Activated T-cell treated with anti-CD3 and anti-CD28 coated beads for 24 hours (primary cell): ENCODE measurements at places on chromosomes 16 and 17.

DNA sequence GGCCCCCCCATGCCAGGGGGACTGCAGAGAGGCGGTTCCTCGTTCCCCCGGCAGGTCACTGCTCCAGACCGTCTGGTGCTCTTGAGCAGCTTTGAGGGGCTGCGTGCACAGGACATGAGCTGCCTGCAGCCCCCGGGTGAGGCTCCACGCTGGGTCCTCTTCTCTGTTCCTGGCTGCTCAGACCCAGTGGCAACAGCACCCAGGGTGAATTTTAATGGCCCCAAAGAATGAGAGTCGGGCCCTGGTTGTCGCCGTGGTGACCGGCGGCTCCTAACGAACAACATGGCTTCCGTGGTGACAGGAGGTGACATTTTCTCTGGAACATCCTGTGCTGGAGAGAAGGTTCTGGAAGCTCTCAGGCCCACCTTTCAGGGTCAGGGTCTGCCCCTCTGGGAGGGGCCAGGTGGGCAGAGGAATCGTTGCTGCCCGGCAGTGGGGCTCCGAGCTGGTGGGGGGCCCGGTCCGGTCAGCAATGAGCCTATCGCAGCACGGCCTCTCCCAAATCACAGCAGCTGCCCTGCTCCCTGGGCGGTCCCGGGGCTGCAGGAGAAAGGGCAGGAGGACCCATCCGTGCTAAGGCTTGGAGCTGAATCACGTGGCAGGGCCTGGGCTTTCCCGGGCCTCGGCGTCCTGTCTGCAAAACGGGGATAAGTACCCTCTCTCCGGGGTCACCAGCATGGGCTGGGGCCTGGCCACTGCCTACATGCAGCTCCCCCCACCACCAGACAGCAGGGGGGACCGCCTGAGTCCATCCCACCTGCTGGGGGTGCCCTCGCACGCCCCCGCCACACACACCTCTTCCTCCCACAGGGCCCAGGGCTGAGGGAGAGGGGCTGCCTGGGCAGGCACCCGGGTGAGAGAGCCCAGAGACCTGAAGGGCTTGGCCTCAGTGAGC, 3.4 kb upstream of the C1QTNF8 start:
- no peak for DNase-seq

- DNase-seq = no peak
These were observed 21.4 kb downstream of the PLCD3 start for GRCh38 chr17:45110676-45111611.

DNA sequence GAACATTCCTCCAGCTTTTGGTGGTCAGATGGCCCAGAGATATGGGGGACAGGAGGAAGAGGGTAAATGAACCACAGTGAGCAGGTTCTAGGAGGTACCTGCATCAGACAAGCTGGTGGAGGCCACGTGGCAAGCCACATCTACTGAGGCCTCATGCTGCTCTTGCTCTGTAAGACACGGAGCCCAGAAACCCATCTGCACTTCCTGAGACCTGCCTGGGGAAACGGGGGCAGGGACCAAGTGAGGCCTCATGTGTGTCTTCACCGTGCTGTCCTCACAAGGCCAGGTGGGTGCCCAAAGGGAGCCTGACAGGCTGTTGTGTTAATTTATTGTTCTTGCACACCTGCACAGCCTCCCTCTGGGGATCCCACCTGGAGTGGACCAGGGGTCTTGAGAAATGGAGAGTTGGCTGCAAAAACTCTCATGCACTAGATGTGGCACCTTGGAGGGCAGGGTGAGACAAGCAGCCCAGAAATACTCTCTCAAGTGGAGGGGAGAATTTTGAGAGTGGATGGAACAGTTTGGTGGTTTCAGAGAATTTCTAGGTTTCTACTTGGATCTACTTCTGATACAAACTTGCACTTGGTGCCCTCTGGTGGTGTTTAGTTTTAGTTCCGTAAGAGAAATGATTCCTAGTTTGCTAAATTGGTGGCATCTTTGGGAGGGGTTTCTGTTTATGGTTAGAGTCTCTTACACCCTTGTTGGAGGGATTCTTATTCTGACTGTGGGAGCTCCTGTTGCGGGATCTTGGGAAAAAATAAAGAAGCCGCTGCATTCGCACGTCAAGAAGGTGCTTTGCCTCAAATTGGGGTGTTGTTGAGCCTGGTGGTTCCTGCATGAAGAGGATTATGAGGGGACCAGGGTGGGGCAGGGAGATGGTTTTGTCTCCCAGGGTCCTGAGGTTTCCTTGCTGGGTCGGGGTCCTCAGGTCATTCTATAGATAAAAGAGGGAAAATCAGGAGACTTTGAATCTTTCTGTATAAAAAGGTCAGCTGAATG, 47.5 kb downstream of the SLC6A2 start:
- peak; percentile 5 for DNase-seq

DNA sequence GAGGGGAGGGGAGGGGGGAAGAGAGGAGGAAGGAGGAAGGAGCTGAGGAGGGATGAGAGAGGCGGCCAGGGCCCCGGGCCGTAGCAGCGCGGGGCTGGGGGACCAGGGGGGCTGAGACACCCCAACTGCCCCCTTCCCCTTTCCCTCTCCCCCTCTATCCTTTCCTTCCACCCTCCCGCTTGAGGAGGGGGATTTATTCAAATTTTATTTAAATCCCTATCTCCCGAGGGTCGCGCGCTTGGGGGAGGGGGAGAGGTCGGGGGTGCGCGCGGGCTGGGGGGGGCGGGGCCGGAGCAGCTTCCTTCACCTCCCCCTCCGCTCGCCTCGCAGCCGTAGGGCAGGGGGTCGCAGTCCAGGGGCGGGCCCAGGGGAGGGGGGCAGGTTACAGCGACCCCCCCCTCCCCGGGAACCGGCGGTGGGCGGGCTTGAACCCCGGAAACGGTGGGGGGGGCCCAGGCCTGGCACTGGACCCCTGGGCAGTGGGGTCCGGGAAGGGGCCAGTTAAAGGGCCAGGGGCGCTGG, at the start of gene FBXL19:
Gene FBXL19, plus strand, starts transcription at position 19 of the 522 bp plus-strand sequence. CDS start 2,183 bp downstream, outside the sequence.
- no peak for DNase-seq

- no peak for DNase-seq
These were observed 6.7 kb upstream of the PRPSAP1 start for GRCh38 chr17:76360461-76360860.

DNA sequence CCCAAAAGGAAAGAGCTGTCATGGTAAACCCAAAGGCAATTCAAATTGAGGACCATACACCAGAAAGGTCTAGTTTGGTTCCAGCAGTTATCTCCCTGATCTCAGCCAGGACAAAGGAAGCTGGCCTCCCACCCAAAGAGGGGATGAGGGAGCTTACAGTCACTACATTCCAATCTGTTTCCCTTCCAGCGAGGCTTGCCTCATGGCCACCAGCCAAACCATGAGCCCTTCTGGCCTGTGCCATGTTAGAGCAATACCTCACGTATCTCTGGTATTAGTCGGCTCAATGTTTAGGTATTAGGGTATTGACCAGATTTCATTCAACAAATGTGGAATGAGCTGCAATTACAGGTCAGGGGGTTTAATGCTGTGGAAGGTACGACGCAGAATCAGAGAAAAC, 8.4 kb downstream of the NDUFAB1 start:
- no peak for DNase-seq

DNA sequence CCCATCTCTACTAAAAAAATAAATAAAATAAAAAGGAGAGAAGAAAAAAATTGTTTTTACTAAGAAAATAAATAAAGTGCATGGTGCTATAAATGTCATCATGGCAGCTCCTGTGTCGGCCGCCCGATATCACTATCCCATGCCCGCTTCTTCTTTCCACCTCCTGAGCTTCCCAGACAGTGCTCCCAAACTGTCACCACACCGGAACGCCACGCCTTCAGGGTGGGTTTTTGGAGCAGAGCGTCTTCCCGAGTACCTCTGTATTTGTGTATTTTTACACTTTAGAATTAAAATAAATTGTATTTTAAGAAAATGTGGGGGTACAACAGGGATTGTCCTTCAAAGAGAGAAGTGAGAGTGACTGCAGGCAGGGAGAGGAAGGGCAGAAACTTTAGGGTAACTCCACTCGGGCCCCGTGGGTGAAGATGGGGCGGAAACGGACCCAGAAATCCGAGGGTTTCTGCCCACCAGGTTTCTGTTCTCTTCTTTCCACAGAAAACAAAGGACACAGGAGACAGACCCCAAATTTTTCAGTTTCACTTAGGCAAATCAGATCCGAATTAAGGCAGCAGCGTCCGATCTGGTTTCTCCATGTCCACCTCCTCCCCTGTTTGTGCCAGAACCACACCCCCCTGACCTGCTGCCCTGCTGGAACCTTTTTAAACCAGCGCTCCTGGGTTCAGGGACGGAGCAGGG, 3.6 kb upstream of the ITGAX start:
- no peak for DNase-seq

- no peak for DNase-seq
These were observed 363.6 kb downstream of the HS3ST3B1 start for GRCh38 chr17:14664511-14664910.

DNA sequence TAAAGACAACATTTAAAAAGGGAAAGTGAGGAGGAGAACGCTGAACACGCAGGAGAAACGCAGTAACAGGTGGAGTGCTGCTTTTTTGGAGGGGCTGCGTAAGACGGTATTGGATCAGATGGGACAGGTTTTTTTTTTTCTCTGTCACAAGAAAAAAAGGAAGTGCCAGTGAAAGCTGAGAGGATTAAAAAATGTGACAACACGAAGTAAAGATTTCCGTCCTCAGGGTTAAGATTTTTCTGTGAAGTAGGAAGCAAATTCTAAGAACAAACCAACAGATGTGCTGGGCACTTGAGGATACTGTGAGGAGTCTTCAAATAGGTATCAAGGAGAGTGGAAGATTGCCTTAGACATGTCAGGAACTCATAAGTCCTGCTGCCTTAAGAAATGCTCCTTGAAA, 5.8 kb upstream of the ABCA9 start:
- DNase-seq = no peak

GRCh38 chr16:30474074-30474452, 1.5 kb downstream of the ITGAL start:
- no peak for DNase-seq

DNA sequence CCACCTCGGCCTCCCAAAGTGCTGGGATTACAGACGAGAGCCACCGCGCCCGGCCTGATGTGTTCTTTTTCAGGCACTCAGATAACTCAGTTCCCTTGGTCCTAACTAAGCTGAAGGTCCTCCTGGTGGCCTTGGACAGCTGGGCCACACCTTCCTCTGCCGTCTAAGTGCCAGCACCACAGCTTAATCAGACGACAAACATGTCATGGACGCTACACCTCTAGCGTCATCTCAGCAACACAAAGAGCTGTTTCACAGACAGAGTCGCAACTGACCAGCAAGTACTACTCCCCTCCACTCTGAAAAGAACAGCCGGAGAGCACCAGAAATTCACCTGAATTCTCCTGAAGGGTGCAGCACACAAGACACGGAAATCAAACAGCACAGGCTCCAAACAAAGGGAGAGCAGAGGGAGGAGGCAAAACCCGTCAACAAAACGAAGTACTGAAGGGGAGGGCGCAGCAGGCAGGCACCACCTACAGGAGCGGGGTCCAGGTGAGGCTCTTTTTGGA, 4.4 kb downstream of the TRAP1 start:
- no peak for DNase-seq

- no peak for DNase-seq
These were observed 1.4 kb downstream of the RAP1GAP2 start for GRCh38 chr17:2797637-2798036.

DNA sequence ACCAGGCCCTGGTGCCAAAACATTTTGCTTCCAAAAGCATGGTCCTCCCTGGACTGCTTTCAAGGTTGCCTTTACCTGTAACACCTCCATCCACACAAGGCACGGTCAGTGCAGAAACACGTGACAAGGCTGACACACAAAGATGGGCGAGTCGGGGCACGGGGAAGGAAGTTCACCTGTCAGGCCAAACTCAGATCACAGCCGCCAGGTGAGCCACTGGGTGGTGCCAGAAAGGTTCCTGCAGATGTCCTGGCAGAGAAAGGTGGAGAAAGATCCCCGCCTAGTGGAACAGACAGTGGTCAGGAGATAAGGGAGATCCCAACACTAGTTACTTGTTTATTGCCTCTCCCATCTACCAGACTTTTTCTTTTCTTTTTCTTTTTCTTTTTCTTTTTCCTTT, 155.3 kb downstream of the AIPL1 start:
- DNase-seq = no peak

- DNase-seq = no peak
These were observed 28.8 kb upstream of the XYLT2 start for GRCh38 chr17:50317121-50317520.

- DNase-seq = no peak
These were observed 1293.2 kb upstream of the GOT2 start for GRCh38 chr16:60027351-60027750.

DNA sequence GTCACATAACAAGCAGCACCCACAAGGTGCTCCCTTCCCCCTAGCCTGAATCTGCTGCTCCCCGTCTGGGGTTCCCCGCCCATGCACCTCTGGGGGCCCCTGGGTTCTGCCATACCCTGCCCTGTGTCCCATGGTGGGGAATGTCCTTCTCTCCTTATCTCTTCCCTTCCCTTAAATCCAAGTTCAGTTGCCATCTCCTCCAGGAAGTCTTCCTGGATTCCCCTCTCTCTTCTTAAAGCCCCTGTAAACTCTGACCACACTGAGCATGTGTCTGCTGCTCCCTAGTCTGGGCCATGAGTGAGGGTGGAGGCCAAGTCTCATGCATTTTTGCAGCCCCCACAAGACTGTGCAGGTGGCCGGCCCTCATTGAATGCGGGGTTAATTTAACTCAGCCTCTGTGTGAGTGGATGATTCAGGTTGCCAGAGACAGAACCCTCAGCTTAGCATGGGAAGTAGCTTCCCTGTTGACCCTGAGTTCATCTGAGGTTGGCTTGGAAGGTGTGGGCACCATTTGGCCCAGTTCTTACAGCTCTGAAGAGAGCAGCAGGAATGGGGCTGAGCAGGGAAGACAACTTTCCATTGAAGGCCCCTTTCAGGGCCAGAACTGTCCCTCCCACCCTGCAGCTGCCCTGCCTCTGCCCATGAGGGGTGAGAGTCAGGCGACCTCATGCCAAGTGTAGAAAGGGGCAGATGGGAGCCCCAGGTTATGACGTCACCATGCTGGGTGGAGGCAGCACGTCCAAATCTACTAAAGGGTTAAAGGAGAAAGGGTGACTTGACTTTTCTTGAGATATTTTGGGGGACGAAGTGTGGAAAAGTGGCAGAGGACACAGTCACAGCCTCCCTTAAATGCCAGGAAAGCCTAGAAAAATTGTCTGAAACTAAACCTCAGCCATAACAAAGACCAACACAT, at the start of gene STH:
Gene STH, plus strand, starts transcription at position 264 of the 913 bp plus-strand sequence. Its CDS starts 30 bp downstream, at position 294.
- DNase-seq = no peak

DNA sequence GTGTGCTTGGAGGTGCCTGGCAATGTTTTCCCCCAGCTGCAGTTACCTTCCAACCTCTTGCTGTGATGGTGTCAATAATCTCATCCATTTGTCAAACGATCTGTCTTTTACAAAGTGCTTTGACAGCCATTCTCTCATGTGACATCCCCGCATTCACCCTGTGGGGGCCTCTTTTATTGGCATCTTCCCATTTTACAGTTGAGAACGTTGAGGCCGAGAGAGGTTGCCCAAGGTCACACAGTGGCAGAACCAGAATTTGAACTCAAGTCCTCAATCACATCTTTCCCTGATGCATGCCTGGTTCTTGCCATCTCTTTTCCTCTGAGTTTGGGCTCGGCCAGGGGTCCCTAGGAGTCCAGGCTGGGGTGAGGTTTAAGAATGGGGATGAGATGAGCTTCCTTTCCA, 1.5 kb downstream of the TAOK2 start:
- DNase-seq = no peak

DNA sequence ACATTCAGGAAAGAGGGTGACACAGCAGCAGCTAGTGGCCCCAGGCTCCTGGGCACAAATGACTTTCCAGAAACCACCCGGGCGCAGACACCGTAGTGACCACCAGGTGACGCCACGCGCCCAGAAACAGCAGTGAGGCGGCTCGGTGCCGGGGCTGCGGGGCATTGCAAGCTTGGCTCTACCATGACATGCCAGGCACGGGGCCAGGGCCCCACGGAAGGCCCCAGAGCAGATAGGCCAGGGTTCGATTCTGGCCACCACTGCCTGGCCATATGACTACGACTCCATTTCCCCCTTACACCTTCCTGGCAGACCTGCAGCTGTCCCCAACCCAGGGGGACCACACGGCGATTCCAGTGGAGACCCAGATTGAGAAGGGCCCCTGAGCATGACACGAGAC, 6.7 kb downstream of the RHBDF1 start:
- DNase-seq = peak; percentile 80
